ENCODE measurements at places on chromosomes 2 and 18.

DNA sequence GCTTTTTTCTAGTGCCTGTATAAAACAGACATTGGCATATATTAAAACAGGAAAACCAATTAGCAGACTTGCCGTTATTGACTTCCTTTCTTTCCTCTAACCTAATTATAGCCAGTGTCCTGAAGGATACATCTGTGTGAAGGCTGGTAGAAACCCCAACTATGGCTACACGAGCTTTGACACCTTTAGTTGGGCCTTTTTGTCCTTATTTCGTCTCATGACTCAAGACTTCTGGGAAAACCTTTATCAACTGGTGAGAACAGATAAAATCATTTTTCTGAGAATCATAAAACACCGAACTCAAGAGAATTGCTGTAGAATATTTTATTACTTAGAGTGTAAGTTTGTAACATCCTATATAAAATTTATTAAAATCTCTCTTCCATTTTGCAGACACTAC is 74.3 kb downstream of the SCN2A start:
- no peak for DNase-seq

GRCh38 chr2:62424899-62425298 is 81.1 kb downstream of the TMEM17 start:
- no peak for DNase-seq

DNA sequence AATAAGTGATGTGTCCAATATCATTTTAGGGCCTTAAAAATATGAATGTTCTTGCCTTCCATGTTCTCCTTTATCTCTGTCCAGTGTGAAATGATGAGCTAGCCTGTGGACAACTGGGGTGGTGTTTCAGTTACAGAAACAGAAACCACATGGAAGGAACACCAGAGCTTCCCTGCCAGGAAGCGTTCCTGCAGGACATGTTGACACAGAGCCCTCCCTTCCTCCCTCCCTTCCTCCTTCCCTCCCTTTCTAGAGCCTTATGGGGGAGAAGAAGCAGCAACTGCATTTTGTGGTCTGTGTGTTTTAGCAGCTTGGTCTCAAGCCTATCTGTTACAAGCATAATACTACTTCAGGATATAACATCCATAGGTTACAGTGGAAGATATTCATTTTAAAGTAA is 539.7 kb upstream of the NETO1 start:
- no peak for DNase-seq

- no peak for DNase-seq
These were observed 81.6 kb upstream of the LAPTM4A start for GRCh38 chr2:20132990-20133535.
